Cardiac septum (tissue), 1 donor: ENCODE measurements at places on chromosomes 6 and 20. TPM values are rescaled to one million over a fixed set of nuclear protein-coding genes. Genes with fewer than 3 reads are reported as not detected.

DNA sequence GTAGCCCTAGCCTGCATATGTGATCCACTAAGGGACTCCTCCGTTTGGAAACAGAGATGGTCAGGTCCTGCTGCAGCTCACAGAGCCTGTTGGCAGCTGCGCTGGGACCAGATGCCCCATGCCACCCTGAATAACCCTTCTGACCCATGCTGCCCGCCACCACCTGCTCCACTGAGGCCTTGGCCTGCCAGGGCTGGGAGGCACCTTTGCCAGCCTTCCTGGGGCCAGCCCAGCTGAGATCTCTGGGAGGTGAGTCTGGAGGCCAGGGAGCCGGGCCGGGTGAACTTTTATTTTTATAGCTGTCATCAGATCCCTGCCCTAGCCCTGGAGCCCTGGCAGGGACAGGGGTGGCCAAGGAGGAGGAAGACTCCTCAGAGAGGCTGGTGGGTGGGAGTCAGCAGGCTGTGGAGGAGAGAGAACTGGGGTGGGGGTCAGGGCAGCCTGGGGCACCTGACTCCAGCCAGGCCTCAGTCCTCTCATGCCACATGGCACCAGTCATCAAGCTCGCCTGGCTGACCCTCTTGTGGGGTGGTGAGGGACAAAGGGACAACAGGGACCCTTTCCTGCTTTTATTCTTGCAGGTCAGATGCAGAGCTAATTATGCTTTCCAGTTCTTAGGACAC lies 10.0 kb downstream of the CEBPB start:
- no peak for DNase-seq

DNA sequence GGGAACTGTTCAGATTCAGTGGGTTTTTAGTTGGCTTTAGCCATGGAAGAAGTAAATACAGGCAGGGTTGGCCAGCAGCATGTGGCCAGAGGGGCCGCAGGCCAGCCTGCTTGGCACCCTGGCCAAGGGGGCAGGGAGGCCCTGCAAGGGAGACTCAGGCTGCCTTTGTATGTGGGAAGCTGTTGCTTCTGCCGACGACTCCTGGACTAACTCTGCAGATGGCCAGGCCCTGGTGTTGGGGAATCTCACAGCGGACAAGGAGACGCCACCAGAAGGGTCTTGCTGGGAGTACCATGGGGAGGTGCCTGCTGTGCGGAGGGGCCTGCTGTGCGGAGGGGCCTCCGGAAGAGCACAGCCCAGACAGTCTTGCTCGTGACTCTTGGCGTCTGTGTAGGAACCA lies 25.2 kb downstream of the PYGB start:
- DNase-seq, result peak; percentile 68

DNA sequence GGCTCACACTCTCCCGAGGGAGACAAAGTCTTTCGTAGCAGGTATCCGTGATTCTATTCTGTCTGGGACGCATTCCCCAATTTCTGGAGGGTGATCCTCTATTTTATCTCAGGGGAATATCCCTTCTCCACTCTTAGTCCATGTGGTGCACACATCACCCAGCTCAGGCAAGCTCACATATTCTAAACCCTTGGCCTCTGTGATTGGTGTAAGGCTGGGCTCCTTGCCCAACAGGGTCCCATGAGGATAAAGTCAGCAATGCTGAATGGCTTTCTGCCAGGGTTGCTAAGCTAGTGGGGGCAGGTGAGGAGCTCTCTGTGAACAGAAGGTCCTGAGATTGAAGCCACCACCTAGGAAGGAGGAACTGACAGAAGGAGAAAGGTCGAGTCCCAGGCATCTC lies 137.2 kb downstream of the CDH26 start:
- DNase-seq, result no peak

GRCh38 chr6:40181367-40181766 lies 247.1 kb upstream of the MOCS1 start:
- no peak for DNase-seq

ZNF311 gene
- 0.22 TPM for total RNA-seq

GRCh38 chr6:112233847-112234246 lies 20.5 kb downstream of the LAMA4 start:
- no peak for DNase-seq

PSORS1C1 gene
- 3.9 TPM for total RNA-seq

DNA sequence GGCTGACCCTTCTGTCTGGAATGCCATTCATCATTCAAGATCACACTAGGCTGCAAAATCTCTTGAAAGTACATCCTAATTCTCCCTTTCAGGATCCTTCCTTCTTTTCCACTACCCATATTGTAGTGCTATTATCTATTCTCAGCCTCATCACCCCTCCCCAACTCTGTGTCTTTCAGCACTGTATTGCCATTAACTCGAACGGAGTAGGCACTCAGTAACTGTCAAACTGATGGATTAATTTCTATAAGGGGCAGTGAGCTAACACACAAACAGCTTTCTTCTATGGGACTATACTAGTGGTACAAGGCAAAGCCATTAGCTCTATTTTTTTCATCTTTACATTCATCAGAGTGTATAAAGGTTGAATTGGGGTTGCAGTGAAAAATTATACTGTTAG lies 46.6 kb downstream of the LAMA4 start:
- no peak for DNase-seq

DNA sequence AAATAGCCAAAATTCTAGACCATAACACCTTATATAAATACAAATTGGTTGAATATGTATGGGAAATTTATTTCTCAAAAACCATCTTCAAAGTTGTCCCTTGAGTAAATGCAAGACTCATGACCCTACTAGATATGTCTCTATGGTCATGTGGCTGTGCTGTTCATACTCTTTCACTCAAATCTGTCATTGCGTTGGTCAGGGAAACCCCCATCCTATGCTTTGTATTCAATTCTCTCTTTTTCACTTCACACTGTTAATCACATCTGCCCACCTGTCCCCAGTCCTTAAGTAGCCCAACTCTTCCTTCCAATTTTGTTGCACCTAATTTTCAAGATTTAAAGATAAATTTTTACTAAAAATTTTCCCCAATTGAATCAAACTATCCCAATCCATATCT lies 51.0 kb downstream of the RPS12 start:
- no peak for DNase-seq

EEF1A1 gene
- total RNA-seq, result 2,432 TPM

- DNase-seq, result peak; percentile 62
Measured at GRCh38 chr6:3749067-3749841, 2.3 kb downstream of the PXDC1 start.

- no peak for DNase-seq
Measured at GRCh38 chr6:52576392-52577021, 353 bp downstream of the TRAM2 start.

DNA sequence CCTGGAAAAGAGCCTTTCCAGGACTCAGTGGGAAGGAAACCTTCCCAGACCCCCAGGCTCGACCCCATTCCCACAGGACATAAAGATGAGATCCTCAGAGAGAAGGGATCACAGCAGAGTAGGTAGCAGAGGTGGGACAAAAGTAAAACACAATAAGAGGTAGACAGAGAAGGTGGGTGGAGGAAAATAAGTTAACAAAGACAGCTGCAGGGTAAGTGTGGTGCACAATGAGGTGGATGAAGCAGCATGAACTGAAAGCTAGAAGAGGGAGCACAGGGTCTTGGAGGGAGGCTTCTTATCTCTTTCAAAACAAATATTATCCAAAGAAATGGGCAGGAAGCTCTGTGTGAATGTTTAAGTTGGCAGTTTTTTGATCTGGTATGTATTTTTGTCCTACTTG lies 14.0 kb upstream of the MAP7 start:
- DNase-seq, result no peak

GRCh38 chr20:53956013-53956715 lies 114.2 kb downstream of the BCAS1 start:
- no peak for DNase-seq

OLIG3 gene
- not detected for total RNA-seq

GJE1 gene
- total RNA-seq, result not detected

GRCh38 chr6:118029967-118030366 lies 122.9 kb downstream of the SLC35F1 start:
- DNase-seq, result no peak

WFDC10B gene
- not detected for total RNA-seq

- no peak for DNase-seq
Measured at GRCh38 chr20:53623134-53623453, 29.5 kb upstream of the ZNF217 start.

- no peak for DNase-seq
Measured at GRCh38 chr6:51830666-51831065, 256.7 kb downstream of the PKHD1 start.

TMEM200A gene
- 0.59 TPM for total RNA-seq

GRCh38 chr6:137413482-137413881 lies 80.7 kb downstream of the OLIG3 start:
- DNase-seq, result no peak

DNA sequence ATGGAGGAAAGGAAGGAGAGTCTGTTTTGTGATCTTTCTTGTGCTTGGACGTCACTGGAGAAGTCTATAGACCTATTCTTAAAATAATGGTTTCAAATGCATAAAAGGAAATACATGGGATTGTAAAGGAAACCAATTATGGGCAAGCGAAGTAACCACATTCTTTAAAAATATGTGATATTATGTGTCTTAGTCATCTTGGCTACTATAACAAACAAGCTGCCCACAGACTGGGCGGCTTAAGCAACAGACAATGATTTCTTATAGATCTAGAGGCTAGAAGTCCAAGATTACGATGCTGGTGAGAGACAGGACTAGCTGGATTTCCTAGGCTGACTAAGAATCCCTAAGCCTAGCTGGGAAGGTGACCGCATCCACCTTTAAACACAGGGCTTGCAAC lies 49.4 kb upstream of the CD83 start:
- DNase-seq, result no peak

GRCh38 chr20:34595377-34596184 lies 37.1 kb downstream of the MAP1LC3A start:
- no peak for DNase-seq

- DNase-seq, result peak; percentile 89
Measured at GRCh38 chr6:44172731-44173500, 14.3 kb downstream of the CAPN11 start.

GRCh38 chr6:15391500-15391899 lies 145.6 kb downstream of the JARID2 start:
- no peak for DNase-seq

DNA sequence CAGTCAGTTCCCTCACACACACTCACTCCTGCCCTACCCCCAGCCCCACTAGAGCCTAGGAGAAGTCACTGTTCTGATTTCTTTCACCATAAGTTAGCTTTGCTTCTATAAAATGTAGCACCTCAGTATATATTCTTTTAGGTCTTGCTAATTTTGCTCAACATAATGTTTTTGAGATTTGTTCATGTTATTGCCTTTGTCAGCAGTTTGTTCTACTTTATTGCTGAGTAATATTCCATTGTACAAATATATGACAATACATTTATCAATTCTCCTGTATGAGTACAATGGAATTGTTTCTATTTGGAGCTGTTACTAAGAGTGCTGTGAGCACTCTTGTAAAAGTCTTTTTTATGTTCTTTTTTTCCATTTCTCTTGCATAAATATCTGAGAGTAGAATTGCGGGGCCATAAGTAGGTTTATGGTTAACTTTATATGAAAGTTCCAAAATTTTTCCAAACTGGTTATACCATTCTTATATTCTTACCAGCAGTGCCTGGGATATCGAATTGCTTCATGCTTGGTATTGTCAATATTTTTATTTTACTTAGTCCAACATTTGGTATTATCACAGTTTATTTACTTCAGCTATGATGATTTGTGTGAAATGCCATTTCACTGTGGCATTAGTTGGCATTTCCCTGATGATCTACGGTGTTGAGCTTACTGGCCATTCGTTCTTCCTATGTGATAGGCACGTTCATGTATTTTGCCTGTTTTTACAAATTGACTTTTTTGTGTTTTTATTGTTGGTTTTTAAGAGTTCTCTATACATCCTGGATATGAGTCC lies 25.3 kb downstream of the EDN1 start:
- DNase-seq, result no peak

DNA sequence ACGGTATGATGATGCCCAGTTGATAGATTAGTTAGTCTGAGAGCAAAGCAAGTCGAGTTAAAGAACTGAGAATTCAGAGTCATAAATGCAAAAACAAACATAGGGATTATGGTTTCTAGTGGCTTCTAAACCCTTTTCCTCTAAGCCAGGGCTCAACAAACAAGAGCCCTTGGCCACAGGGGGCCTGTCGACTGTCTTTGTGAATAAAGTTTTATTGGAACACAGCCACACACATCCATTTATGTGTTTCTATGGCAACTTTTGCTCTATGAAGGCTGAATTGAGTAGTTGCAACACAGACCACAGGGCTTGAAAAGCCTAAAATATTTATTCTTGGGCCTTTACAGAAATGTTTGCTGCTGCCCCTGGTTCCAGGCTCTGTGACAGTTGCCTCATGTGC lies 76.2 kb downstream of the SLC24A3 start:
- DNase-seq, result no peak

GRCh38 chr6:51526922-51527321 lies 560.5 kb downstream of the PKHD1 start:
- no peak for DNase-seq

PRDM13 gene
- not detected for total RNA-seq

TREM2 gene
- total RNA-seq, result 1.1 TPM

DNA sequence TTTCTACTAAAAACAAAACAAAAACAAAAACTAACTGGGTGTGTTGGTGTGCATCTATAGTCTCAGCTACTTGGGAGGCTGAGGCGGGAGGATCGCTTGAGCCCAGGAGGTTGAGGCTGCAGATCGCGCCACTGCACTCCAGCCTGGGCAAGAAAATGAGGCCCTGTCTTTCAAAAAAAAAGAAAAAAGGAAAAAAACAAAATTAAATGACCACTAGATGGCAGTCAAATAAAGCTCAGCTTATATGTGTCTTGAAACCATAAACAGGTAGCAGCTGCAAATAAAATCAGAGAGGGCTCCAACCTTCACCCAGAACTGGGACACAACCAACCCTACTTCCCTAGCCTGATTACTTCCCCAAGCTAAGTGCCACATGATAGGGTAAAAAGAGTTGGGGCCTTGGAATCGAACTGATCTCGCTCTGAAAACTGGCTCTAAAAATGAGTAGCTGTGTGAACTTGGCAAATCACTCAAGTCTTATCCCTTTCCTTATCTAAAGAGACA lies 67.1 kb upstream of the ADGRF4 start:
- no peak for DNase-seq

SLC26A8 gene
- 0.13 TPM for total RNA-seq

- no peak for DNase-seq
Measured at GRCh38 chr6:42120895-42121865, 21.2 kb downstream of the C6orf132 start.

TGM2 gene
- total RNA-seq, result 792 TPM

DNA sequence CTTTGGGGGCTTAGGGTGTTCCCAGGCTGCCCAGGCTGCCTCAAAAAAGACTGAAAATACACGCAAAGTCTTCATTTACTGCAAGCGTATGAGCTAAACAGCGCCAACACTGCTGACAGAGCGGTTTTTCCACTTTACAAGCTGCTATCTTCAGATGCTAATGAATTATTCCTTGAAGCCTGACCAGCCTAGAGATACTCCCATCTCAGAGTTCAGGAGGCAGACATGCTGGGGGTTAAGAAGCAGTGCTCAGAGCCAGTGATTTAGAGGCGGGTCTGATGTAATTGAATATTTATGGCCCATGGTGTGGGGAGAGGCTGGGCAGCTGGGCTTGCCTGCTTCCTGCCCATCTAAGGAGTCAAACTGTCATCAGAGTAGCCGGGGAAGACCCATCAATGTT lies 241.4 kb downstream of the SLC24A3 start:
- DNase-seq, result no peak

ENPP1 gene
- total RNA-seq, result 3.3 TPM

- DNase-seq, result peak; percentile 63
Measured at GRCh38 chr20:44011251-44011940, 96.7 kb downstream of the TOX2 start.

SIRPD gene
- total RNA-seq, result not detected

ERVFRD-1 gene
- not detected for total RNA-seq
